ENCODE measurements at places on chromosomes 4 and X. TPM values are rescaled to one million over a fixed set of nuclear protein-coding genes. Genes with fewer than 3 reads are reported as not detected.

The FAM53A gene
- 1.5 TPM for polyA plus RNA-seq

The GLRA2 gene
- polyA plus RNA-seq, result not detected

The PHOX2B gene
- not detected for polyA plus RNA-seq

The VEGFC gene
- not detected for polyA plus RNA-seq

The ADAM29 gene
- polyA plus RNA-seq, result 0.59 TPM
